ENCODE measurements at places on chromosomes 11 and 22.
A peak's percentile ranks its signal among the peaks of the same experiment; 100 is the strongest.

GRCh38 chr11:125346179-125346530 lies 149.9 kb downstream of the FEZ1 start:
- DNase-seq, result no peak

DNA sequence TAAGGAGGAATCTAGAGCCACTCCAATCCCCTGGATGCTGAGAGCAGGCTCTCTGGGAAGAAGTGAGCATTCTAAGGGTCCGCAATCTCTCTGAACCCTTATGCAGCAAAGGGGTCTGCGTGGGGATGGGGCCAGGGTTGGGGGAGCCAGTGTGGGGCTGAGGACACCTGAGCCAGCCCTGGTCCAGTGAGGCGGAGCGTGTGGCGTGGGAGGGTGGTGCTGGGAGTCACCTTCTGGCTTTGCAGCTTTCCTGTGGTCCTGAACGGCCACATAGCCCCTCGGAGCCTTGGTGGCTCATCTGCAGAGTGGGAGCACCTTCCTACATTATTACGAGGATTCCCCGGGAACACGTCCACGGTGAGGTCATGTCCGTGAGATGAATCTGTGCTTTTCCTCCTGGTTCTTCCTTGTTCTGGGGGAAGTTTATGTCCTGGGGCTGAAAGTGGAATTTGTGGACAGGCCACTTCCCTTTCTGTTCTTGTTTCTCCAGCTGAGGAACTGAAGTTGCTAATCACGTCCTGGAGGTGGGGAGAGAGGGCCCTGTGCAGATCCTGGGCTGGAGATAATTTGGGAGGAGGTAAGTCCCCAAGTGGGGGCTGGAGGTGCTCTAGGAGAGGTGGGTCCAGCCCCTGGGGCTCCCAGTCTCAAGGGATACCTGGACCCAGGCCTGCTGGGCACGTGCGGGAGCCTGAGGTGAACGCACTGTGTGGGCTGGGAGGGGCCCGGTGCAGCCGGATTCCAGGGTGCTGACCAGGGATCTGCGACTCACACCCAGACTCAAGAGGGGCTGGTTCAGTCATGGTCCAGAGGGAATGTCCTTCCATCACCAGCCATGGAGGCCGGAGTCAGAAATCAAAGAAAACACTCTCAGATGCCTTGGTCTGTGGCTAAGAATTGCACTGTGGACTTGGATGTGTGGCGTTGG lies 6.1 kb downstream of the MRGPRE start:
- DNase-seq, result no peak

DNA sequence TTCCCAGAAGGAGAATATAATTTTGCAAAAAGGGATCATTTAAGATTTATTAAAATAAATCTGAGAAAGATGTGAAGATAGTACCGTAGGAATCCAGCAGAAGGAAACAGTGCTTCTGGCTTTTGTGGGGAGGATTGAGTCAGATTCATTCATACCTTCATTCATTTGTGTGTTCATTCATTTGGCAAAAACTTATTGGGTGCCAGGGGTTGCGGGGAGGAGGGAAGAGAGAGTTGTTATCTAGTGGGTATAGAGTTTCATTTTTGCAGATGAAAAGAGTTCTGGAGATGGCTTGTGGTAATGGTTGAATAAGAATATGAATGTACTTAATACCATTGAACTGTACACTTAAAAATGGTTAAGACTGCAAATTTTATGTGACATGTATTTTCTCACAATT lies 31.1 kb downstream of the BMAL1 start:
- no peak for DNase-seq

DNA sequence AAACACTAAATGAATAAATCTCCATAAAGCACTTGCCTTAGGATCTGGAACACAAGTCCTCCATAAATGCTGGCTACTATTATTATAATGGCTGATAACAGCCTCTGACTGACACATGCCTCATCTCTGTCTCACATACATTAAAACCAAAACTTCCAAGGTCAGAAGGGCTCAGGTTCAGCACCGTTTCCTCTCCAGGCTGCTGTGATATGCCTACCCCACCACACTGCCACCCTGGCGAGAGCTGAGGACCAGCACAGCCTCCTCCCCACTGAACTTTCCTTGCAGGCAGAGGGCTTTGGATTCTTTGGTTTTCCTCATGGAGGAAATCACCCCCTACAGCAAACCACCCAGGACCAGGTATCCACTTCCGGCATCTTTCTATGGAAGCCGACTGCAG lies 112.8 kb downstream of the ABTB2 start:
- DNase-seq, result no peak

GRCh38 chr11:12411806-12412727 lies 34.7 kb downstream of the PARVA start:
- DNase-seq, result no peak

DNA sequence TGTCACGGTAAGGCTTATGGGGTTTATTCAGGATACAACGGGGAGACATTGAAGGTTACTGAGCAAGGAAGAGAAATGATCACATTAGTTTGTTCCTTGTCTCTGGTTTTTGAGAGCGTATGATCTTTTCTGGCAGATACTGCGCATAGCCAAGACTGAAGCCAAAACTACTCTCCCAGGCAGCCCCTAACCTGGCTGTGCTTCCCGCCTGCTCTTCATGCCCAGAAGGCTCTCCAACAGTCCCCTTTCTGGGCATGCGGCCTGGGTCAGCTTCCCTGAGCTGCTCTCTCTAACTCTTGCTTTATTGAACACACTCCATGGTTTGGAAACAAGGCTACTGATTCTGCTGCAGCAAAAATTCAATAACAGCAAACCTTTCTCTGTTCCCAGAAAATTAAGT lies 306.6 kb downstream of the BUD13 start:
- no peak for DNase-seq

- DNase-seq, result no peak
Measured at GRCh38 chr11:2554338-2555207, 109.8 kb downstream of the KCNQ1 start.

GRCh38 chr11:93123351-93123898 lies 74.4 kb downstream of the SLC36A4 start:
- DNase-seq, result no peak

GRCh38 chr22:50399751-50400331 lies 56.7 kb downstream of the PPP6R2 start:
- no peak for DNase-seq

DNA sequence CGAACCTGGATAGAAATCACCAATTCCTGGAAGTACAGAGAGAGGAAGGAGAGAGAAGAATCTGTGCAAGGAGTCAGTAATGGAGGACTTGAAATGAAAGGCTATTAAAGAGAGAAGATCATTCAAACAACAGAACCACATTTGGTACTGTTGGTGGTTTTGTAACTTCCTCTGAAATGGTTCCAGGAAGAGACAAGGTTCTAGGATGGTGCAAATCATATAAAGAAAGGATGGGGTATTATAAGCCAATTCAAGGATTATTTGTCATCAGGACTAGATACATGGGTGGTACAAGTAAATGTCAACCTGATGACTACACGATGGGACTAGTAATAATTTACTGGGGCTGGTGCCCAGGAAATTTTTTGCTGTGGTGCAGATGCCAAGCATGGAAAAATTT lies 28.9 kb upstream of the TMA7B start:
- no peak for DNase-seq

GRCh38 chr22:19826619-19826950 lies 28.1 kb downstream of the GNB1L start:
- DNase-seq, result no peak

DNA sequence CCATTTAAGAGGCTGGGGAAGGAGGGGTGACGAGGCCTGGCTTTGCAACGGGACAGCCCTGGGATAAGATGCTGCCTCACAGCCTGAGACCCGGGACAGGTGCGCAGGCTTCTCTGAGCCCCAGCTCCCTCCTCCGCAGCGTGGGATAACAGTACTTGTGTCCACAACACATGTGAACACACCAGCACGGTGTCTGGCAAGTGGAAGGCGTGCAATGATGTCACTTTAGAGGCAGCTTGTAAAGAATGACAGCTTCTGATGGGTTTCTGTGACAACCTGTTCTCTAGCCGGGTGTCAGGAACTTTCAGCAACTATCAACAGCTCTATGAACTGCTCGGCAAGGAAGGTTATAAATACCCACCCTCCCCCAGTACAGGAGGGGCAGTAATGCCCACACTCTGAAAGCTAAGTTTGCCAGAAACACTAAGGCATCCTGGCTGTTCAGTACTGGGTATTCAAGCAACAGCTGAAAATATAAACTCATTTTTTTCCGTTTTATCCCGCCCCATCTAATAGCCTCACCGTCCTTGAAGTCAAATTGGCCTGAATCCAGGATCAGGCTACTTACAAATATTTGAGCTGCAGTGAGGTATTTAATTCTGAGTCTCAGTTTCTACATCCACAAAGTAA lies 59.7 kb downstream of the MYH9 start:
- no peak for DNase-seq

DNA sequence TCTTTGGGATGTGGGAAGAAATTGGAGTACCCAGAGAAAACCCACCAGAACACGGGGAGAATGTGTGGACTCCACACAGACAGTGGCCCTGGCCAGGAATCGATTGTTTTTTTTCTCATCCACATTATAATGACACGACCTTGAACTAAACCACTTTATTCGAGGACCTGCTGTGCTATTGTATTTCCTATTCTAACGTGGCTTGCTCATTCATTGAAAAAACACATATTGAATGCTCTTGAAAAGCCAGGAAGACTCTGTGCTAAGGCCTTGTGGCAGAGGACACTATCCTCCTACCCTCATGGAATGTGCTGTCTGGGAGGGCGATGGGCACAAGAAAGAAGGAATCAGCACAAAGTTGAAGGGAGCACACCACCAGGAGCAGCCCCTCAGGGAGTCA lies 9.1 kb upstream of the SREBF2 start:
- DNase-seq, result no peak

DNA sequence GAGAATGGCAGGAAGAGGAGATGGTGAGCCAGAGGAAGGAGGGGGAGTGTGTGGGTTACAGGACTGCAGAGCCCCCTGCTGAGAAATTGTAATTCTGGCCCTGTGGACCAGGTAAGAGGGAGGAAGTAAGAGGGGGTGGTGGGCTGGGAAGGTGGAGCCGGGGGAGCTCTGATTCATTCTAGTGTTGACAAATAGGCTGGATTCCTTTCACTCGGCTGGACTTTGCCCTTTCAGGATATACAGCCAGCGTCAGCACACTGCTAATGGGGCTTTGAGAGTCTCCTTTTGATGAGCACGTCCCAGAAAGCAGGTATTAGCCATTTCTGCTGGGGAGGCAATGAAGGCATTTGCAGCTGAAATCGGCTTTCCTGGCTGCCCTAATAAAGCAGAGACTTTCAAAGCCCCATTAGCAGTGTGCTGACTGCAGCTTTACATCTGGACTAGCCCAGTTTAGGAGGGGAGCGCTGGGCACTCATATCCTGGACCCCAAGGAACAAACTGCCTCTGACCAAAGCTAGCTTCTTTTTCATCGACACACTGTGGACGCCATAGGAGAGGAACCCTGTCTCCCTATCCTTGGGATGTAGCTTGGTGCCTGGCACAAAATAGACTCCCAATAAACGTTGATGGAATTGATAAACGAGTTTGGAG lies 44.8 kb upstream of the CADM1 start:
- no peak for DNase-seq

DNA sequence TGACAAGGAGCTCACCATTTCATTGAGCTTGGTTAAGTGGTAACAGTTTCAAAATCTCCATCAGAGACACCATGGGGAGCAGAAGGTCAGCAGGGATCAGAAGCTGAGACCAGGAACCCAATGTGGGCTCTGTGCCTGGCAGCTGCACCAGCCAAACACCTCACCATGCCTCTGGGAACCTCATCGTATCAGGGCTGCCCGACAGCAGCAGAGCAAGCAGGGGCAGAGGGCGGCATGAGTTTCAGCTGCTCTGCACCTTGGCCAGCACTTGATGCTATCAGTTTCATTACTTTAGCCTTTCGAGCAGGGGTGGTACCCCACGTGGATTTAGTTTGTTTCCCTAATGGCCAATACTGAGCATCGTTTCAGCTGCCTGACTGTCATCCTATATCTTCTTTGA lies 77.8 kb downstream of the DGCR2 start:
- no peak for DNase-seq

GRCh38 chr11:121464352-121464946 lies 11.7 kb upstream of the SORL1-AS1 start:
- peak; percentile 52 for DNase-seq

DNA sequence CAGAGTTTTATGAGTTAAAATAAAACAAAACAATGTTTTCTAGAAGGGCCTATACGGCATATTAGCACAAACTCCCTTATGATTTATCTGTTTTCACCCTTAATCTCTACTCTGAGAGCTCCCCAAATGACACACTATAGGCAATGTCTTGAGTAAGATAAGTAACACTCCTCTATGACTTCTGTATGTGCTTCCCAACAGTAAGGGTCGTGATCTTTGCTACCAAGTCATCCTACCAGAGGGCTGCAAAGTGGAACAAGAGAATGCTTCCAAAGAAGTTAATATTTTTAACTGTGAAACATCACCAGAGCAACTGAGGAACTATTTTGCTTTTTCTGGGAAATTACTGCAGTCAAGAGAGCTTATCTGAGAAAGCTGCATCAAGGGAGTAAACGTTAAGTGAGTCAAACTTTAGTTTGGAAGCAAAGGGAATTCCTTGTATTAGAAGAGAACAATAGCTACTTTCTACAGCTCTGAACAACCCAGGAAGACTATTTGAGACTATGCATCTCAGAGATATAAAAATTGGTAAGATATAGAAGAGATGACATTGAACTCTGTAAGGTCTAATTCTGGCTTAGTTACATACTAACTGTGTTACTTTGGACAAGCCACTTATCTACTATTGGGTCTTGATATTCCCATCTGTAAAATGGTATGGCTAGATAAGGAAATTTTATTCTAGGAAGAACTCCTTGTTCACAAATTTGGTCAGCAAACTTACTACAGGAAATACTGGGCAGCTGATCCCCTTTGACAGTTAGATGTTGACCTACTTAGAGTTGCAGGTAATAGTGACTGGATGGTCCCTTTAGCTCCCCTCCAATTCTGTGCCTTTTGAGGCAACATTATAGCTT lies 43.7 kb upstream of the CCDC34 start:
- no peak for DNase-seq

- DNase-seq, result no peak
Measured at GRCh38 chr22:36369922-36370791, 17.6 kb downstream of the MYH9 start.

- no peak for DNase-seq
Measured at GRCh38 chr11:9688716-9689511, 25.0 kb downstream of the SWAP70 start.

DNA sequence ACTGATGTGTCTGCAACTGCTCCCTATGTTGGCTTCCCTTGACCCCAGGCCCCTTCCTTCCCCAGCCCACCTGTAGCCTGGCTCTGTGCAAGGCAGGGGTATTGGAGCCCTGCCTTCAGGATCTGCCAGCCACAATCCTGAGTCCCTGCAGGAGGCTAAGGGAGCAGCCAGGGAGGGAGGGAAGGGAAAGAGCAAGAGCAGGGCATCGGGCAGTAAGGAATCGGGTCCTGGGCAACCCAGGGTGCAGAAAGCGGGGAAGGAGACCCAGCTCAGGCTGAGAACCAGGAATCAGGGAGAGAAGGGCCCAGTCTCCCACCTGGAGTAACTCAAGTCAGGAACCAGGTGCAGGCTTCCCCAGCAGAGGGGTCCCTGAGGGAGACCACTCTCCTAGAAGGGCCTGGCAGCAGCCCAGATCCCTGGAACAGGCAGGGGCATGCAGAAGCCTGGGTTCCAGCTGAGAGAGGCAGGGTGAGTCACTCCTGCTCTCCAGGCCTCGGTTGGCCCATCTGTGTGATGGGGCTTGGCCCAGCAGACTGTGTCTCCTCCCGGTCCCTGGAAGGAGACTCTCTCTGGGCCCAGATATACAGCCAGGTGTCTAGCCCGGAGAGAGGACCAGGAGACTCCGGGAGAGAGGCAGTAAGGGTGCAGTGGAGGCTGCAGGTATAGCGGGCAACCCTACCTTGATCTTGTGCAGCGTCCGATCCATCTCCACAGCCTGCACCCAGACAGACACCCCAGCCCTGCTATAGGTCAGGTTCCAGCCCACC lies 13.4 kb downstream of the STARD10 start:
- DNase-seq, result no peak
